ENCODE measurements at places on chromosomes 1 and 21.

GRCh38 chr1:87108228-87108627 lies 193.8 kb downstream of the HS2ST1 start:
- DNase-seq = no peak

DNA sequence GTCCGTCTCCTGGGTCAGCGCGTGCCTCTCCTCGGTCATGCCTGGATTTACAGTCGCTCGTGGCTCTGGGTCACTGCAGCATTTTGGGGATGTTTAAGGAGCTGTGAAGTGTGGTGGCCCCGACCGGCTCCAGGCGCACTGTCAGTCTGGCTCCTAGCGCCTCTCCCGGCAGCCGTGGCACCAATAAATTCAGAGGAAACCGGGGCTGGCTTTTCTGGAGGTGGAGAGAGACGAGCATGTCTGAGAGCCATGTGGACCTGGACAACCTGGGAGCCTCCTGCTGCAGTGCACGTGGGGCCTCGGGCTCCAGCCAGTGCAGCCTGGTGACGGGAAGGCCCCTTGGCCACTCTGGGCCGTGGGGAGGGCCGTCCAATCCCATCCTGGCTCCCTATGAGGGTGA lies 17.1 kb downstream of the PLCH2 start:
- no peak for DNase-seq

GRCh38 chr1:65658122-65658521 lies 134.6 kb upstream of the PDE4B start:
- no peak for DNase-seq

- DNase-seq = no peak
Measured at GRCh38 chr1:85460555-85461088, 4.3 kb downstream of the DDAH1 start.

GRCh38 chr21:45293726-45294401 lies 6.2 kb upstream of the POFUT2 start:
- DNase-seq = no peak

DNA sequence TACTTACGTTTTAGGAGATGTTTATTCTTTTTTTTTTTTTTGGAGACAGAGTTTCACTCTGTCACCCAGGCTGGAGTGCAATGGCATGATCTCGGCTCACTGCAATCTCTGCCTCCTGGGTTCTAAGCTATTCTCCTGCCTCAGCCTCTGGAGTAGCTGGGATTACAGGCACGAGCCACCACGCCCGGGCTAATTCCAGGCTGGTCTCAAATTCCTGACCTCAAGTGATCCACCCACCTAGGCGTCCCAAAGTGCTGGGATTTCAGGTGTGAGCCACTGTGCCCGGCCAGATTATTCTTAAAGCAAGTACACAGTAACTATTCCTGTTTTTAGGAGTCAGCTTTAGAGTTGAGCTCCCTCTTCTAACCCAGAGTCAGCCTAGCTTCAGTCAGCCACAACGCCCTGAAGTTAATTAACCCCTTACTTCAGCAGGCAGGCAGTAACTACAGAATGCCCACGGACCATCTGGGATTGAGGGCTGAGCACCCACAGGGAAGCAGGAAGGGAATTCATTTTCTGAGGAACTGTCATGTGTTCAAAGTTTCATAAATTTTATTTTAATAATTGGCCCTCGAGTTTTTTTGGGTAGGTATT lies 5.3 kb upstream of the ID3 start:
- no peak for DNase-seq

DNA sequence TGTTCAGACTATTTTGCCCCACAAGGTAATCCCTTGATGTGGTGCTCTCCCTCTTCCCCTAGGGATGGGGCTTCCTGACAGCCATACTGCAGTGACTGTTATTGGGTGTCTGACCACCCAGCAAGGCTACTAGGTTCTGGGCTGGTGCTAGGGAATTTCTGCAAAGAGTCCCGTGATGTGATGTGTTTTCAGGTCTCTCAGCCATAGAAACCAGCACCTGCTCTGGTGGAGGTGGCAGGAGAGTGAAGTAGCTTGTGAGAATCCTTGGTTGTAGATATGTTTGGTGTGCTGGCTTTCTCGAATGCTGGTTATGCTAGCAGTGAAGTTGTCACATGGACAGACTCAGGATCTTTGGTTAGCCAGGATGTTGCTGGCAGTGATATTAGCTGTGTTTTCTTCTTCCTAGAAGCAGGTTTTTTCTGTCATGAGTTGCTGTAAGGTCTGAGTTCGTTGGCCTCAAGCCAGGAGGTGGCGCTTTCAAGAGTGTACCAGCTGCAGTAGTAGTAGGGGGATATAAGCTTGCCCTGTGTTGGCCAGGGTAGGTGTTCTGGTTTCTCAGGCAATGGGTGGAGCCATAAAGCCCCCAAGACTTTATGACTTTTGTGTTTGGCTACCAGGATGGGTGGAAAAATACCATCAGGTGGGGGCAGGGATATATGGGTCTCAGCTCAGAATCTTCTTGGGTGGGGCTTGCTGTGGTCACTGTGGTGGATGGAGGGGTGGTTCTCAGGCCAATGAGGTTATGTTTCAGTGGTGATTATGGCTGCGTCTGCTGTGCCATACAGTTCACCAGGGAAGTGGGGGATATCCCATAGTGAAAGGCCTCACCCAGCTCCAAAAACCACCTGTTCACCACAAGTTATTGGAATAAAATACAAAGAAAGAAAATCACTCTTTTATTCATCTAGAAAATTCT lies 1112.3 kb downstream of the KCNT2 start:
- no peak for DNase-seq

- DNase-seq = no peak
Measured at GRCh38 chr1:234920136-234920842, 208.3 kb downstream of the TOMM20 start.

DNA sequence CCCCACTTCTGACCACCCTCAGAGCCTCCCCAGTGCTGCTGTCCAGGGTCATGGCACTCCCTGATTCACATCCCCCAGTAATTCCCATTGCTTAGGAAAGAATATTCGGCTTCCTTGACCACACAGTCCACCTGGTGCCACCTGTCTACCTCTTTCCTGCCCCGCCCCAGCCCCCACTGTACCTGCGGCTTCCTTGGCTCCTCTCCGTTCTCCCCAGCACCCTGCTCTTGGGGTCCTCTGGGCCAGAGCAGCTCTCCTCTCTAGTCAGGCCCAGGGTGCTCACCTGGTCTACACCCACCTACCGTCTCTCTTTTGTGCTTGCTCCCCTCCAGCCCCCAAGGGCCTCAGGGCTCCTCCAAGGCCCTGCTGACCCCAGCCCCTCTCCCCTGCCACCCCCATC lies 142.6 kb downstream of the PEX14 start:
- no peak for DNase-seq

DNA sequence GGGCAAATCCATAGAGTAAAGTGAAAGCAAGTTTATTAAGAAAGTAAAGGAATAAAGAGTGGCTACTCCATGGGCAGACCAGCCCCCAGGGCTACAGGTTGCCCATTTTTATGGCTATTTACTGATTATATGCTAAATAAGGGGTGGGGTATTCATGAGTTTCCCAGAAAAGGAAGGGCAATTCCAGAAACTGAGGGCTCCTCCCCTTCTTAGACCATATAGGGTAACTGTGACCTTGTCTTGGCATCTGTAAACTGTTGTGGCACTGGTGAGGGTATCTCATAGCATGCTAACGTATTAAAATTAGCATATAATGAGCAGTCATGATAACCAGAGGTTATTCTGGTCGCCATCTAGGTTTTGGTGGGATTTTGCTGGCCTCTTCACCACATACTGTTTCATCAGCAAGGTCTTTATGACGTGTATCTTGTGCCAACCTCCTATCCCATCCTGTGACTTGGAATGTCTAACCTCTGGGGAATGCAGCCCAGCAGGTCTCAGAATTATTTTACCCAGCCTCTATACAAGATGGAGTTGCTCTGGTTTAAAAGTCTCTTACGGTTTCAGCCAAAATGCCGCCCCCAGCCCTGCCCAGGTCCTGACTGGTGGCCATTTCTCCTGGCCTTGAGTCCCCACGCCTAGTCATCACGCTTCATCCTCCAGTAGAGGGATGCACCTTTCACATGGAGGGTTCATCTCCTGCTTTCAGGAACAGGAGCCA lies 982 bp upstream of the TRIM17 start:
- no peak for DNase-seq

GRCh38 chr1:30452170-30452569 lies 271.2 kb downstream of the MATN1 start:
- no peak for DNase-seq

GRCh38 chr1:43769350-43769908 lies 62.1 kb downstream of the ST3GAL3 start:
- DNase-seq = no peak

- no peak for DNase-seq
Measured at GRCh38 chr1:193030280-193030679, 28.9 kb downstream of the UCHL5 start.

Data from NCI-H446 (cell line).